ENCODE measurements at places on chromosomes 1 and 21.
A peak's percentile ranks its signal among the peaks of the same experiment; 100 is the strongest.

- DNase-seq = no peak
These were observed 46.3 kb downstream of the SLC9A1 start for GRCh38 chr1:27108588-27108987.

GRCh38 chr1:62175568-62176179 is 19.0 kb upstream of the L1TD1 start:
- DNase-seq = no peak

GRCh38 chr21:15062606-15062965 is 2.2 kb downstream of the NRIP1 start:
- no peak for DNase-seq

- no peak for DNase-seq
These were observed 28.6 kb downstream of the CC2D1B start for GRCh38 chr1:52337439-52337838.

DNA sequence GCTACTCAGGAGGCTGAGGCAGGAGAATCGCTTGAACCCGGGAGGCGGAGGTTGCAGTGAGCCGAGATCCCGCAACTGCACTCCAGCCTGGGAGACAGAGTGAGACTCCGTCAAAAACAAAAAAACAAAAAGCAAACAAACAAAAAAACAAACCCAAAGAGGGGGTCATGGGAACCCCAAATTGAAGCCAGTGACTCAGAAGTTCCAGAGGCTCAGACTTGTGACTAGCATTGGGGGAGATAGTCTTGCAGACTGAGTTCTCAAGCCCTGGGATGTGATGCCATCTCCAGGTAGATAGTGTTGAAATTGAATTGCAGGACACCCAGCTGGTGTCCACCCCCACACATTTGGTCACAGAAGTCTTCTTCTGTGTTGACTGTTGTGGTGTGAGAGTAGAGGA is 24.9 kb upstream of the ENO1 start:
- DNase-seq = no peak

- peak; percentile 98 for DNase-seq
These were observed at the start of gene ATP6V0B for GRCh38 chr1:43974443-43975248. ATP6V0B (plus strand) TSS chr1:43974960; CDS start chr1:43975041, 81 bp downstream.

DNA sequence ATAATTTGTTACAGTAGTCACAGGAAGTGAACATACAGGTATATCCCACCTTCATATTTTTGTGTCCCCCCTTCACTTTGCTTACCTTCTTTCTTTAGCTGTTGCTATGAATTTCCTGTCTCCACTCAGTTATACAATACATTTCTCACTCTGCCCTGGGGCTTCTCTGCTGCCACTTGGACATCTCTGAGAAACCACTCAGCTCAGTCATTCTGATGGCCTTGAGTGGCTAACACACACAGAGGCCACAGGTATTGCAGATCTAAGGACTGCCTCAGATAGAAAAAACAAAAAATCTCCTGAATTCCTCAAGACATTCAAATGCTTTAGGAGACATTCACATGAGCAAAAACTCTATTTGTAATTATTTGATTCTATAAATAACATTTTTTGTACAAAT is 87.7 kb downstream of the OLFM3 start:
- DNase-seq = no peak

- no peak for DNase-seq
These were observed 82.8 kb downstream of the PRDM2 start for GRCh38 chr1:13782634-13783360.

All from breast epithelium (tissue), 4 donors.